ENCODE measurements at places on chromosomes 1 and 21.

DNA sequence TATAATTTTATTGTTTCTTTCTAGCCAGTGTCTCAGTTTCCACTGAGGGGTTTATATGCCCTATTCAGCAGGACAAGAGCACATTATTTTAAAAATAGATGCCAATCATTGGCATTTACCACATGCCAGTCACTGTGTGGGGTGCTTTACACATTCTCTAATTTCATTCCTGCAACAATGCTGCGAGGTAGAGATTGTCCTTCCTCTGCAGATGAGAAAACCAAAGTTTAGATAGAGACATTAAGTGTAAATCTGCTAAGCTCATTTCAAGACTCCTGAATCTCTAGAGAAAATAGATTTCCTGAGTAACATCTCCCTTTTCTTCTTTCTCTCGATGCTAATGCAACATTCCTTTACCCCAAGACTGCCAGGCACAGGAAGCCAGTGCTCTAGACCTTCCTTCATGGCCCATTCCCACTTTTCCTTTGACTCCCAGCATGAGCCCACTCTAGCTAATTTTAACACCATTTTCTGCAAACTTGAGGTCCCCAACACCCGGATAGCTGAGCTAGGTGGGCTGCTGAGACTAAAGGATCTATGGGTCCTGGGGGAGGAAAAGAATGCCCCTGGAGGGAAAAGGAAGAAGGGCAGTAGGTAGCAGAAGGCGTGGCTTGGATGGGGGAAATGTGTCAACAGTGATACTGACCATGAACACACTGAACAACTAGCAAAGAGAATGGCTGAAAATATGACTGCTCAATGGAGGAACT lies 50.0 kb downstream of the SH3GLB1 start:
- DNase-seq: no peak

GRCh38 chr1:229984310-229984991 lies 82.6 kb upstream of the GALNT2 start:
- DNase-seq: no peak

DNA sequence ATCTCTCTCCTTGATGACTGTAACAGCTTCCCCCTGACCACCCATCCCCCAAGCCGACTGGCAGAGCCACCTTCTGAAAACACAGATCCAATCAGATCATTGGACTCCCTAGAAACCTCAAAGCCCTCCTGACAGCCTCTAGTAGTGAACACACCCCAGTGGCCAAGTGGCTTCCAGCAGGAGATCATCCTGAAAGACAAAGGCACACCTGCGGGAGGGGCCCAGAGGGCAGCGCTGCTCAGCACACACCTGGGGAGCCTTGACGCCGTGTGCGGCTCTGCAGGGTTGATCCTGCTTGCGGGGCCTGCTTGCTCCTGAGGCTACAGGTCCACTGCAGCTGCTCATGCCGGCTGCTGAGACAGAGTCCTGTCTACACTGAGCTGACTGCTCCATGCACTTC lies 41.5 kb downstream of the SLC66A1 start:
- no peak for DNase-seq

GRCh38 chr21:32818411-32818810 lies 46.9 kb upstream of the PAXBP1 start:
- DNase-seq: no peak
